NCI-H1092 (cell line): ENCODE measurements at places on chromosomes 1 and 21.
A peak's percentile ranks its signal among the peaks of the same experiment; 100 is the strongest.

GRCh38 chr21:36388835-36389234, 3.6 kb downstream of the CHAF1B start:
- DNase-seq, result no peak

- no peak for DNase-seq
Measured at GRCh38 chr1:208161656-208162375, 82.4 kb downstream of the PLXNA2 start.

DNA sequence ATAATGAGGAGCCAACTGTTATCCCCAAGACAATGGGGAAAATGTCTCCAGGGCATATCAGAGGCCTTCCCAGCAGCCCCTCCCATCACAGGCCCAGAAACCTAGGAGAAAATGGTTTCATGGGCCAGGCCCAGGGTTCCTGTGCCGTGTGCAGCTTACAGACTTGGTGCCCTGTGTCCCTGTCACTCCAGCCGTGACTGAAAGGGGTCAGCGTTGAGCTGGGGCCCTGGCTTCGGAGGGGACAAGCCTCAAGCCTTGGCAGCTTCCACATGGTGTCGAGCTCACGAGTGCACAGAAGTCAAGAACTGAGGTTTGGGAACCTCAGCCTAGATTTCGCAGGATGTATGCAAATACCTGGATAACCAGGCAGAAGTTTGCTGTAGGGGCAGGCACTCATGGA, 18.1 kb downstream of the SIPA1L2 start:
- DNase-seq, result no peak

DNA sequence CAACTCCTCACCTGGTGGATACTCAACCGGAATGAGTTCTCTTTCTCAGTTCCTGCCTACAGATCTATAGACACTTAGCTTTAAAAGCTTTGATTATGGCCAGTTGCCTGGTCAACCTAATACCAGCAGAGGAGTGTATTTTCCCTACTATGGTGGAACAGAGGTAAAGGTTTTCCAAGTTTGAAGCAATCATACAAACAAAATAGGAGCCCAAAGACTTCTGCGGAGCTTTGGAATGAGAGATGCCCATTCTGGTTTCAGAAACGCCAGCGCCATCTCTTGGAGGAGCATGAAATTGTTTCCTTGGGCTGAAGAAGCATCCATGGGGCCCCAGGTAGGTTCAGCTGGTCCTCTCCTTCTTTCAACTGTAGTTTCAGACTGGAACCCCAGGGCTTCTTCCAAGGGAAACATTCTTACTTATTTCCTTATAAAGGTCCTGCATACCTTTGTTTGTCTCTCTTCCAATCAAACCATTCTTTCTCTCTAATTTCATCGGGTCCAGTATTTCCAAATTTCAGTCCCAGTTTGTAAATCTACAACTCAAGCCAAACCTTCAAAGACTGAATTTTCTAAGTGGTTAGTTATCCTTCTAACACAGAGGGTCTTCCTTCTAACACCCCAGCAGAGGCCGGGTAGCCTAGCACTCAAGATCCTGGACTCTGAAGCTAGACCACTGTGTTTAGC, 95.9 kb downstream of the KCNJ15 start:
- DNase-seq, result peak; percentile 61

DNA sequence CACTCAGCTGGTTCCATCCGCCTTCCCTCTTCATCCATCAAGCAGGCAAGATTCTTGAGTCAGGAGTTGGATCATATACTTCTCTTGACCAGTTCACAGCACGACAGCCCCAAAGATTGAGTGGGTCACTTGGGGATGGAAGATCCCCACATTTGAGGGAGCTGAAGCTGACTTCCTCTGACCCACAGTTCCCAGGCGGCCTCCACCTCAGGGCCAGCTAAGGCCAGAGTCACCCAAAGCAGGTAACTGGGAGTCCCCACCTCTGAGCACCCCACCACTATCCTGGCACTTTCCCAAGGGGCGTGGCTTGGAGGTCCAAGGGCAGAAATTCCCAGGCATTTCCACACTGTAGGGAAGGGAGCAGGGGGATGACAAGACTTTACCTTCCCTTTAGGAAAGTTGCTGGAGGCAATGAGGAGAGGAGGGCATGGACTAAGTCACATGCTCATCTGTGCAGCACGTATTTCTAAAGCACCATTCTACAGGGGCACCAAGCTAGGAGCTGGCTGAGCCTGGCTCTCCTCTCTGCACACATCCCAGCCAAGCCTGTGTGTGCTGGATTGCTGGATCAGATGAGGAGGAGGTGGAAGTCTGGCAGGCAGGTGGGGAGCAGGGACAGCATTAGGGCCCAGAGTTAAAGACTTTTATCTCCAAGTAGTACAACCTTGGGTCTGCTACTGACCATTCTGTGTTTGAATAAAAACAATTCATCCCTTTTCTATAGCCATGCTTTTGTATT, 1.3 kb upstream of the RD3 start:
- DNase-seq, result no peak

DNA sequence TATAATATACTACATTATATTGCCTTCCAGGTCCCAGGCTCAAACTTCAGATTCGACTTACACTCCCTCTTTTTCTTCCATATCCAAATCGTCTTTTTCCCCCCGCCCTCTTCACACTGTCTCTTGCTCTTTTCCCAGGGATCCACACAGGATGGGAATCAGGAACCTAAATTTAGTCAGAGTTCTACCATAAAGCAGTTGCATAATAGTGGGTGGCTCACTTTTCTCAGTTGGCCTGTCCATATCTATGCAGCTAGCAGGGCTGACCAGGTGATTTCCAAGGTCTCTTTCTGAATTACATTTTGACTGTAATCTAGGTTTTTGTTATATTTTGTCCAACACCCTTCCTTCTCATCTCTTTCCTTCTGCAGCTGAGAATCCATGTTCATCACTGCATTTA, 7.7 kb upstream of the BCAS2 start:
- DNase-seq, result no peak

GRCh38 chr21:17370916-17371315, 141.9 kb upstream of the CXADR start:
- DNase-seq, result no peak

GRCh38 chr1:95956215-95956614, 722.2 kb downstream of the RWDD3 start:
- no peak for DNase-seq

GRCh38 chr1:233897325-233898162, 6.9 kb upstream of the SLC35F3 start:
- DNase-seq, result no peak

DNA sequence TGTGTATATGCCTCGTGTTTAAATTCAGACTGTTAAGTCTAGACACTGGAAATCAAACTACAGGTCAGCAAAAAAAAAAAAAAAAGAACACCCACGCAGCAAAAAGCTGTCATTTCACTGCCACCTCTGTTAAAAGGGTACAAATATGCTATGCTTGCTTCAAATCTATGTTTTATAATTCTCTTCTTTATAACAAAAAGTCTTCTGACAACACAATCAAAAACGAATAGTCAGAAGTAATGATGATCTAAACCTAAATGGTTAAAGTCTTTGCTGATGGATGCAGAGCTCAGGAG, 438.9 kb downstream of the SMYD3 start:
- no peak for DNase-seq

- DNase-seq, result no peak
Measured at GRCh38 chr1:210647406-210648333, 319.0 kb downstream of the HHAT start.

GRCh38 chr1:24117132-24117531, 5.2 kb upstream of the MYOM3 start:
- no peak for DNase-seq

DNA sequence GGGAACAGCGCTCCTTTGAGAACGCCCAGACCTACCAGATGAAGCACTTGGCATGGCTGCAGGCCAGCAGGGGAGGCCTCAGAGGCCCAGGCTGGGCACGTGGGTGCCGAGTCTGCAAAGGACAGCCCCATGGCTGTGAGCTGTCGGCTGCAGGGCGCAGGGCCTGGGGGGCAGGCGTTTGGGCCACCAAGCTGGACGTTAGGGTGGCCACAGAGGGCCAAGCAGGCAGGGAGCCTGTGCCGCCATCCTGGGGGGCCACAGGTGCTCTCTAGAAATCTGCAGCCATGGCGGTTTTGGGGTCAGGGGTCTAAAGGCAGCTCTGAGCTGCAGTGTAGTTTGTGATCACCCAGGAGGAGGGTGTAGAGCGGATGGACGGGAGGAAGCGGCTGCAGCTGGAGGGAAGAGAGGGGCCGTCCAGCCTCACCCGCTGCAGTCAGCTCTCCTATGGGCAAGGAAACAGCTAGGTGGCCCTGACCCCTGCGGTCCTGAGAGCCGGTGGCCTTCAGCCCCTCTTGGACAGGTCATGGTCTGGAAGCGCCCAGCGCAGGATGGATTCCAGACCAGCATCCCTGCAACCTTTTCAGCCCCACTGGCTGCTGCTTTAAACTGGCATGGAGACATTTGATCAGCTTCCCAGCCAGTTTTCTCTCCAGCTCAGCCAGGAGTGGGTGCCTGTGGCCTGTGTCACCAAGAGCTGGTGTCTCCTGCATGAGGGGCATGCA, 11.0 kb downstream of the IBA57 start:
- no peak for DNase-seq

DNA sequence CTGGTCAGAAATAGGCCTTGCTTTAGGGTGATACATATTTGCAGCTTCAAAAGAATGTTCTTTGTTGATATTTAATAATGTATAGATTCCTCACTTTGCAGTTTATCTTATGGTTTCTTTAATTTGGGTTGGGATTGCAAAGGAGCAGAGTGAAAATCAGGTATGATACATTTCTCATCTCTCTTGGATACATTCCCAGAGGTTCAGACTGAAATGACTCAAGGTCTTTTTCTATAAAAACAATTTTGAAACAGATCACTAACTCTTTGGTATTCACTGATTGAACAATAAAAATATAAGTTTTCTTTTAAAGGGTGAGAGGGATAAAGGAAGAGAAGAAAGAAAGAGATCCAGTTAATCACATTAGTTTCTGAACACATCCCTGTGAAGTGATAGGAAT, 606.5 kb upstream of the CAMK1G start:
- DNase-seq, result no peak

GRCh38 chr1:151187205-151187604, 2.8 kb downstream of the VPS72 start:
- peak; percentile 37 for DNase-seq

DNA sequence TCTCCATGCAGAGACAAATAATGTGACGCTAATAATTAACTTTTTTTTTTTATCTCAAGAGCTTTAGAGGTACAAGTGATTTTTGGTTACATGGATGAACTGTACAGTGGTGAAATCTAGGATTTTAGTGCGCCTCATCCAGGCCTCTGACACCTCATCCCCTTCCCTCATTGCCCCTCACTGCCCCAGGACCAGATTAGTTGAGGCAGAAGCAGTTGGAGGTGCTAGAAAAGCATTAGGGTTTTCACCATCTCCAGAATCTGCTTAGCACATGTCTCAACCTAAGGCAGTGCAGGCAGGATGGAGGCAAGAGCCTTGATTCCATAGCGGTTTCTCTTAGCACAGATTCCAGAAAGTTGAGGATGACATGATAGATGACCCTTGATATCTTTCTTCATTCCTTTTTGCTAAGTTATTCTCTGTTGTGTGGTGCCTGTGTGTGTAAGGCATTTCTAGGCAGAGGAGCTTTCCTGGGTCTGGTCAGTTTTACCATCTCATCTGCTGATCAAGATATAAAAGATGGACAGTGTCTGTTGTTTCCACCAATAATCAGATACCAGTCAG, 16.3 kb upstream of the IL10 start:
- DNase-seq, result no peak

- no peak for DNase-seq
Measured at GRCh38 chr21:44598061-44598460, 2.3 kb upstream of the KRTAP10-7 start.

DNA sequence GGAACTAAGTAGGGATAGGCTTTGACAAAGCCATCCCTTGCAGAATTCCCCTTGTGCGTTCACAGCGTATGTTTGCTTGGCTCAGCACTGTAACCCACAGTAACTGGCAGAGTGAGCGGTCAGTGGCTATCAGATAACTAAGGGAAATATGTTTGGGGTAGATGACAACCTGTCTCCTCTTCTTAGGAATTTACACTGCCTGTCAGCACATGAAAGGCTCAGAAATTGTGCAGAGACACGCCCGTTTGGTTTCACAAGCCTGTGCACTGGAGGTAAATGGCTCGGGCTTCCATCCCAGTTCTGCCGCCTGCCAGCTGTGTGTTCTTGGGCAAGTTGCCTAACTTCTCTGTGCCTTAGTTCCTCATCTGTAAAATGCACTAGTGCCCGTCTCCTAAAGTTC, 101.2 kb downstream of the PRDM2 start:
- no peak for DNase-seq

DNA sequence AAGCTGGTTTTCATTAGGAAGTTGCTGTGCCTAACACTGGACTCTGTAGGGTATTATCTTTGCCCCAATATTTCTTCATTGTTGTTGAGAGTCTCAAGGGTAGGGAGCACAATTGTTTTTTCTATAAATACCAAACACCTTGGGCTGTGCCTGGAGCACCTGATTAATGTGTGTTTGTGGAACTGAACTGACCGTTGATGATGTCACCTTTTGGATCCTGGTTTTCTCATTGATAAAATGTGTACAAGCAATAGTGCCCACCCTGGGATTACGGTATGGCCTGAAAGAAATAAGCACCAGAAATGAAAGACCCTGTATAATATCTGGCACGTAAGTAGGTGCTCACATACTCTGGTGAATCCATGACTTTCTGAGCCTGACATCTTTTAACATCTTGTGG, 39.3 kb downstream of the KCNA2 start:
- DNase-seq, result no peak

DNA sequence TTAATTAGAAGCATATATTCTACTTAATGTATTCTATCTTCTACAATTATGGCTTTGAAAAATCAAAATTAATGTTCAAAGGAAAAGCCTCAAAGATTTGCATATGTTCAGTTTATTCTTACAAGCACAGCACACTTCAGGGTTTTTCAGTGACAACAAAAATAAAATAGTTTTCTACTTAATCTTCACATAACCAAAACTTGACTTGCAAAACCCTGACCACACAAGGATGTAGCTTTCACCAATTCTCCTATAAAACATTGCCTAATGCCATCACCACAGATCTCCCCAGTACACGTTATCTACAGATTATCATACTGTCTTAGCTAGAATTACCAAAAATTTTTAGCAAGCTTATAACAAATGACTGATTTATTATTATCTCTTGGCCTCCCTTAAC, 23.3 kb downstream of the LPAR3 start:
- DNase-seq, result no peak
